ENCODE measurements at places on chromosomes 16 and 17.

DNA sequence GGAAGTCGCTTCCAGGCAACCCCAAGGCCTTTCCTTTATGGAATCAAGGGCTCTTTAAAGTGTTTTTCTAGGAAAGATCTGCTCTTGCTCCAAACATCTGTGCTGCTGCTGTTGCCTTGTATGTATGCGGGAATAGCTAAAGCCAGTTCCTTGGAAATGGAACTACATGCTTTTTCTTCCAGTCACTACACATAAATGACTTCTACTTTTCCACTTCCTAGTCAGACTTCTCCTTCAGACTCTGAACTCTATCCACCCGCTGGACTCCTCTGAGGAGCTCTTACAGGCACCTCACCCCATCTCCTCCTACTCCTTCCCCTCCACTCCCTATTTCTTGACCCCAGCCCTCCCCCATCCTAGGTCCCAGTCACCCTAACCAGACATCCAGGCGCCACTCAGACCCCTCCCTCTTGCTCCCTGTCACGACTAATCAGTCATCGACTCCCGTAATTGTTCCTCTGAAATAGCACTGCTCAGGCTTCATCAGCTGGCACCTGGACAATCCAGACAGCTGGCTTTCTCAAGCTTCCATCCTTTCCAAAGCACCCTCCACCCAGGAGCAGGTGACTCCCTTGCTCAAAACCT, 15.0 kb upstream of the PEMT start:
- no peak for DNase-seq

- DNase-seq, result no peak
Observed at GRCh38 chr17:50491505-50491904, 12.8 kb downstream of the RSAD1 start.

GRCh38 chr17:76204277-76204676, 36.0 kb downstream of the RNF157 start:
- no peak for DNase-seq

- DNase-seq, result no peak
Observed at GRCh38 chr16:14194721-14195120, 123.6 kb downstream of the MRTFB start.

- no peak for DNase-seq
Observed at GRCh38 chr17:42853004-42853403, 2.0 kb downstream of the AOC3 start.

- no peak for DNase-seq
Observed at GRCh38 chr17:77279448-77280303, 138.9 kb downstream of the SEC14L1 start.

- no peak for DNase-seq
Observed at GRCh38 chr16:57804111-57804837, 2.0 kb upstream of the KIFC3 start.

DNA sequence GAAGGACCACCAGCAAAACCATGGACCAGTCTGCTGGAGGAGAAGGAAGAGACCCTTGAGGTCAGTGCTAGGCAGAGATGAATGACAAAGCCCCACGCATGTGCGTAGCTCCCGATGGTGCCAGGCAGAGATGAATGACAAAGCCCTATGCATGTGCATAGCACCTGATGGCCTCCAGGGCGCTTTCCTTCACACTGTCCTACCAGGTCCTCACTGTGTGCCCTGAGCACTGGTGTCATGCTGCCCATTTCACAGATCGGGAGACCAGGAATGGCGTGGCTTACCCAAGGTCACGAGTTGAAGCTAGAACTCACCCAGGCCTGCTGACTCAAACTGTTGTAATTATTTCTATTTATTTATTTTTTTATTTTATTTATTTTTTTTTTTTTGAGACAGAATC, 149.6 kb downstream of the KATNIP start:
- DNase-seq, result no peak

DNA sequence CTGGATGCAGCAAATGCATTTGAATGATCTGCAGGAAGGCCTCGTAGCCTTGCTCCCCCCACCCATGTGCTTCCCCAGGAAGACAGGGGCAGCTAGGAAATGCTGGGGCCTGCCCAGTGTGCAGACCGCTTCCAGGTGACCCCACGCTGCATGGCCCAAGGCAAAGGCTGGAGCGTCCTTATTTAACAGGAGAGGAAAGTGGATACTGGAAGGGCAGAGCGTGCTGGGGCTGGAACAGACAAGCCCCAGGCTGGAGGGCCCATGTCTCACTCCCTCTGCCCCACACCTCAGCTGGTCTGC, 26.1 kb upstream of the NPTX1 start:
- no peak for DNase-seq

DNA sequence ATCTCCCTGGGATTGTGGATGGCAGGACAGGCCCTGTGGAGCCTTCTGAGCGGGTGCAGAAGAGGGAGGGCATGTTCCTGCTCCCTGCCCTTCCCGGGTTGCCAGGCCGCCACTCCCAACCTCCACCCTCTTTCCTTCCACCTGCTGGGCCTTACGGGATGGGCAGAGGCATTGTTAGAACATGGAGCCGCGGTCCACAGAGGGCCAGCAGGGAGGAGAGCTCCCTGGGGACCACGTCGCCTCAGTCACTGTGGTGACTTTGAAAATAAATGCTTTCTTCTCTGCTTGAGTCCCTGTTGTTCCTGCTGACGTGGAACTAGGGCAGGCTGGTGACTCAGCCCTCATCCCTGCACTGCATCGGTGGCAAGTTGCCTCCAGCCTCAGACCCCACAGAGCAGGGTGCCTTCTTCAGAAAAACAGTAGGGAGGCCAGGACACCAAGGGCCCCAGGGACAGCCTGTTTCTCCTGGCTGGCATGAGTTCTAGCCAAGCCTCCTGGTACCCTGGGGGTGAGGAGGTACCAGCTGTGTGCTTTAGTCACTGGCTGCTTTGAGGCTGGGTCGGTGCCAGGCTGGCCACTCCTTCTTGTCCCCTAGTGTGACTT, 224.9 kb downstream of the SEC14L1 start:
- peak; percentile 67 for DNase-seq

DNA sequence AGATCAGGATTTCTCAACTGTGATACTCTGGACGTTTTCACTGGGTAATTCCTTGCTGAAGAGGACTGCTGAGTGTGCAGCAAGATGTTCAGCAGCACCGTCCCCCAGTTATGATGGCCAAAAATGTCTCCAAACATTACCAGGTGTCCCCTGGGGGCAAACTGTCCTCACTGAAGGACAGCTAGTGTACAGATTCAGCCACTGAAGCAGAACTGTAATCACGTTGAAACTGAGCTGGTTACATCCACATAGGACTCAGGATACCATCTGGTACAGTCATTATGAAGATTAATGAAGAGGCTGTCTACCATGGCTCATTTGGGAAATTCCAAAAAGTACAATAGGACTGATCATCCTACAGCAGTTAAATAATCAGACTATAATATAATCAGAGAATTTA, 43.3 kb upstream of the GINS3 start:
- no peak for DNase-seq

- no peak for DNase-seq
Observed at GRCh38 chr16:78529881-78530280, 430.4 kb downstream of the WWOX start.

DNA sequence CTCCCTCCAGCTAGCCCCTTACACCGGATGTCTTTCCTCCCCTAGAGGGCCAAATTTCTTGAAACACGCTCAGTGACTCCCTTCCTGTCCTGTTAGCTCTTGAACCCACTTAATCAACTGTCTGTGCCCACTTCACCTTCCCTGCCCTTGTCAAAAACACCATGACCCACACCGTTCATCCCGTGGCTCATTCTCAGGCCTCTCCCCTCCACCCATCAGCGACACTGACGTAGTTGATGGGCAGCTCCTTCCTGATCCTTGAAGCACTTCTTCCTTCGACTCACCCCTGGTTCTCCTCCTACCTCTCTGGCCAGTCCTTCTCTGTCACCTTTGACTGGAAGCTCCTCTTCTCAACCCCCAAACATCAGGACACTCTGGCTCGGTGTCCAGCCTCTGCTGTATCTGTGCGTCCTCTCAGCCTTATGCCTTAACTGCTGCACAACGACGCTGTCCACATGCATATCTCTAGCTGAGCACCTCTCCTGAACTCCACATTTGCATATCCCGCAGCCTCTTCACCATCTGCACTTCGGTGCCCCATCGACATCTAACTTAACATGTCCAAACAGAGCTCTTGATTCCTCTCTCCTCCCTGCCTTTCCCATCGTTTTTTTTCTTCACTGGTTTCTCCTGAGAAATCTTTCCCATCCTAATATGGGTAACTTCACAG, 39.3 kb upstream of the CCDC182 start:
- DNase-seq, result no peak

- no peak for DNase-seq
Observed at GRCh38 chr17:19433255-19433654, 22.2 kb downstream of the RNF112 start.

DNA sequence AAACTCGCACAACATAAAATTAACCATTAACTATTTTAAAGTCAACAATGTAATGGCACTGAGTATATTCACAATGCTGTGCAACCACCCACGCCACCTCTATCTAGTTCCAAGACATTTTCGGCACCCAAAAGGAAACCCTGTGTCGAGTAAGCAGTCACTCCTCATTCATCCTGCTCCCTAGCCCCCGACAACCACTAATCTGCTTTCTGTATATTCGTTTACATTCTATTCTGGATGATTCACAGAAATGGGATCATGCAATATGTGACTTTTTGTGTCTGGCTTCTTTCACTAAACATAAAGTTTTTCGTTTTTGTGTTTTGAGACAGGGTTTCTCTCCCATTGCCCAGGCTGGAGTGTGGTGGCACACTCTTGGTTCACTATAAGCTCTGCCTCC, 42.2 kb upstream of the HAPSTR1 start:
- DNase-seq, result no peak

DNA sequence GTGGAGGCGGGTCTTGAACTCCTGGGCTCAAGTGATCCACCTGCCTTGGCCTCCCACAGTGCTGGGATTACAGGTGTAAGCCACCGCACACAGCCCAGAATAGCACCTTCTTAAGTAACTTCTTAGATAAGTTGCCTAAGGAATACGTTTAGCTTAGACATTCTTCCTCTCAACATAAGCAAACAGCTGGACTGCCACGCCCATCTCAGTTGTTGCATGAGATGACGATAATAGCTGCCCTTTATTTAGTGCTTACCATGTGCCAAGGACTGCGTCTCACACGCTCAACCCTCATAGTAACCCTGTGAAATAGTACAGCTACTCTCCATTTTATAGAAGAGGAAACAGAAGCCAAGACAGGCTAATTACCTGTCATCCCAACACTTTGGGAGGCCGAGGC, 11.8 kb downstream of the HASPIN start:
- no peak for DNase-seq

- no peak for DNase-seq
Observed at GRCh38 chr16:86951831-86952598, 365.2 kb downstream of the C16orf95 start.

DNA sequence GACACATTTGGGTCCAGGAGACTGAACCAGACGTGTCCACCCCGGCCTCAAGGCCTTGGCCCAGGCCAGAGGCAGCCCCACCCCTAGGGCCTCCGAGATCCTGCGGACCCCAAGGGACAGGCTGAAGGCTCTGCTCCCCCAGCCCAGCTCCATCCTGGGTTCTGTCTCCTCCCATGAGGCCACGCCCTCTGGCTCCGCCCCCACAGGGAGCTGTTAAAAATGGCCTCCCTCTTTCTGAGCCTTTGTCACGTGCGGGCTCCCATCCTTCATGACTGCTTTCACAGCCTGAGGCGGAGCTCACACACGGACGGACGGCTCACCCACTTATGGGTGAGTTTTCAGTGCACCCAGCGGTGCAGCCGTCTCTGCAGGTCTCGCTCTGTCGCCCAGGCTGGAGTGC, 6.5 kb upstream of the CACNA1H start:
- no peak for DNase-seq

DNA sequence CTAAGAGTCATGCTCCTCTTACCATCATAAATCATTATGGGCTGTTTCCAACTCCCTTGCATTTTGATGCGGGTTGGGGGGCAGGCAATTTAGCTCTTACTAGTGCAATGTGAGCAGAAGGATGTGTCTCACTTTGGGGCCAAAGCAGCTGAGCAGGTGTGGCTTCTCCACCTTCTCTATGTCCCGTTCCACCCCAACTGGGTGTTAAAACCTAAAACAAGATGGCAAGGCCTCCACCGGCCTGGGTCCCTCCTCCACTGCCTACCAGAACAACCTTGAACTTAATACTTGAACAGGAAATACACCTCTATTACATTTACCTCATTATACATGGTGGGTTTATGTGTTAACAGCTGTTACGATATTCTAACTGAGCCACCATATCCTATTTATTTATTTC, 52.8 kb downstream of the TOX3 start:
- DNase-seq, result no peak

GRCh38 chr16:71540-72401, 660 bp downstream of the RHBDF1 start:
- no peak for DNase-seq

- no peak for DNase-seq
Observed at GRCh38 chr16:85905110-85906095, 6.4 kb downstream of the IRF8 start.

DNA sequence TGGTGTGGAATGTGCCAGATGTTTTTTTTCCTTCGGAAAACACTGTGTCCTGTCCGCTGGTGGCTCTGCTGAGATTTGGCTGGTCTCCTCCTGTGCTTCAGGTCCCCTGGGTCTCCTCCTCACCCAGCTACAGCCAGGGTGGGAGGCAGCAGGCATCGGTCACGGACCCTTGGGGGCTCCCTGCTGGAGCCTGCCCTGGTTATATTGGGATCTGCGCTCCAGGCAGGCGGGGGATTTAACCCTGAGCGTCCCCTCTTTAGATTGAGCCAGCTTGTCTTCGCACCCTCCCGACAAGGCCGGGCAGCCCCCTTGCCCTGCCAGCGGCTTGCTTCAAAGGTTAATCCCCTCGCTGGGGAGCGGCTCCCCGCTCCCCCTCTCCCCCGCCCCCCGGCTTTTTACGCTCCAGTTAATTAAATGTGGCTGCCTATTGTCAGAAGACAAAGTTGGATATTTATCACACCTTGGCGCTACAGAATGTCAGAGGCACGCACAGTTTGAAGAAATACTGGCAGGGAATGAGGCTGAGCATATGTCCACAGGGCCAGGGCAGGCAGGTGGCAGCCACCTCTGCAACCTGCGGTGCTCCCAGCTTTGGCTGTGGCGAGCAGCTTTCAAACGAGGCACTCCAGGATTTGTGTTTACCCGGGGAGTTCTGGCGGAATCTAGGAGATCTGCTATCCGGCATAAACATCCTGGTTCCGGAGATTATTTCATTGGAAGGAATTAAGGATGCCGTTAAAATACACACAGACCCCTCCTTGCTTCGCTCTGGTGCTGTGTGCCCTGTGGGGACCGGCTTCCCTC, 38.2 kb upstream of the GSE1 start:
- DNase-seq, result no peak

GRCh38 chr17:40912486-40913210, 24.8 kb downstream of the KRT23 start:
- DNase-seq, result no peak

DNA sequence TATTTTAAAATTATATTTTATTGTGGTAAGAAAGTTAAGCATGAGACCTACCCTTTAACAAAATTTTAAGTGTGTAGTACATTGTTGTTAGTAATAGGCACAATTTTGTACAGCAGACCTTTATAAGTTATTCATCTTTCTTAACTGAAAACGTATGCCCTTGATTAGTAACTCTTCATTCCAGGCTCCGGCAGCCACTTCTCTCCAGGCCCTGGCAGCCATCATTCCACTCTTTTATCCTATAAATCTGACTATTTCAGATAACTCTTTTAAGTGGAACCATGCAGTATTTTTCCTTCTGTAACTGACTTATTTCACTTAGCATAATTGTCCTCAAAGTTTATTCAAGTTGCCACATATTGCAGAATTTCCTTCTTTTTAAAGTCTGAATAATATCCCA, 348.2 kb downstream of the CDH11 start:
- no peak for DNase-seq
